Activated CD4-positive, CD25-positive, alpha-beta regulatory T cell treated with anti-CD3 and anti-CD28 coated beads, Interleukin-2, amount 50 U/mL, for 24 hours (primary cell): ENCODE measurements at places on chromosomes 6 and 20.

DNA sequence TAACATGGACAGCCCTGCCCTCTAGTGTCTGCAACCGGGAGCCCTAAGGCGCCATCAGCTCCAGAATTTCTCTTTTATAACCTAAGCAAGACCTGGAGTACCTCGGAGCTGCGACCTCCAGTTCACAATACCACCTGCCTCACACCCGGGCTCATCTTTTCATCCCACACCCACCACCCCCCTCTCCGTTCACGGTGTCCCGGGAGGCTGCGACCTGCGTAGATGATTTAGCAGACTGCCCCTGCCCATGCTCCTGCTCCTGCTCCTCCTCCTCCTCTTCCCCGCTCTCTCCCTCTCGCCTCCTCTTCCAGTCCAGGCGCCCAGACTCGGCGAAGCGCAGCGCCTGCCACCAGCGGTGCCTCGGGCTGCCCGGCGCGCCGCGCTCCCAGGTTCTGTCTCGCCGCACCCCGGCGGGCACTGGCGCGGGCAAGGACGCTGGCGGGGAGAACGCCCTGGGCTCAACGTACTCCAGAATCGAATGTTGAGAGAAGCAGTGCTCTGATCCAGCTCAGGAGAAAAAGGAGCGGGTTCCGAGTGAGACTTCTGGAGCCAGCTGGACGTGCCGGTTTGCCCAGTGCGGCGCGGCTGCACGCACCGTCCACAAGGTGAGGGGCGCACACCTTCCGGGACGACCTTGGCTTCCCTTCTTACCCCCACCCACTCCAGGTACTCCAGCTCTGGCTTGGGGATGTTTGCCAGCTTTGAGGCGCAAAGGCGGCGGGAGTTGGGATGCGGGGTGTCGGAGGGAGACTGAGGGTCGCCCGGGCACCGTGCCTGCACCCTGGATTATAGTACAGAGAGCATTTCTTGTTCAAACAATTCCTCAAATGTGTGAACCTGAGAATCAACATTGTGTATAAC lies at the start of gene HTR1E:
TSS of gene HTR1E (plus strand) at position 310 of the 861 bp plus-strand sequence. CDS start 77,807 bp downstream, outside the sequence.
- no peak for ATAC-seq

- no peak for ATAC-seq
Measured at GRCh38 chr6:116468293-116468692, 7.1 kb downstream of the CALHM6 start.

DNA sequence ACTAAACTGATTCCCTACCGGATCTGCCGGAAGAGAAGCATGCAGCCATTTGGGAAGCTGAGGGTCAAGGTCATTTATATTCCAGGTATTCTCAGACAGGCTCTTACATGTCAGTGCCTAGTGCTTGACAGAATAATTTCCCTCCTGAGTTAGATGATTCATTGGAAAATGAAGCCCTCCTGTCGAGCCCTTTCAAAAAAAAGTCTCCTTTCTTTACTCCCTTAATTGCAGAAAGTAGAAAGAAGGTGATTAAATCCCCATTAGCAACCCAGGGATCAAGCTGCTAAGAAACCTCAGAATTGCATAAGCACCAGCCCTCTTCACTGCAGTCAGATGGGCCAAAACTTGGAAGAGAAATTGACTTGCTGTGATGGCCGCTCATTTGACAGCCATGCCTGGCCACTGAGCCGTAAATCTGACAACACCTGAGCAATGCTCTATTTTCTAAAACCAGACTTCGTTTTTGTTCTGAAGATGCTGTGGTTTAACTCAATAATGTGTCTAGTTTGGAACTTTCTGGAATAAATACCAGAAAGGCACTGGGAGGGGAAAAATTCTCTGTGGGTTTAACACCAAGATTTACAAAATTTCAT lies 61.0 kb upstream of the ARMH2 start:
- ATAC-seq, result no peak

DNA sequence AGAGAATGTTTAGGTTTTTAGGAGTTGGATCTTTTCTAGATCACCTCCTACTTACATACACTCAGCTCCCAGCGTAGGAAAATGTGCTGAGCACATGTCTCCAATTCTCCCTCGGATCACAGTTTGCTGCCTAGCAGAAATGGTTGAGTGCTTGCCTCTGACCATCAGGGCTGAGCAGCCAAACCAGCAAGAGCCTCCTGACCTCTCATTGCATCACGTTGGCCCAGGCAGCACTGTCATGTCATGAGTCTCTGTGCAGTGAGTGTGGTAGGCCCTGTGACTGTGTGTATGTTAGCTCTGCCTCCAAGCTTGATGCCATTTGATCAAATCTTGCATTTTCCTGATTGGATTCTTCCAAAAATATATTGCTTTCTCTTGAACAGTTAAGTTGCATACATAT lies 112.0 kb downstream of the LRRC1 start:
- no peak for ATAC-seq

GRCh38 chr6:72702421-72702820 lies 80.6 kb downstream of the KCNQ5 start:
- no peak for ATAC-seq

- no peak for ATAC-seq
Measured at GRCh38 chr6:167833396-167833763, 6.7 kb downstream of the AFDN start.

GRCh38 chr6:144069506-144069905 lies 25.9 kb downstream of the SF3B5 start:
- ATAC-seq, result no peak

GRCh38 chr6:77825204-77825603 lies 172.4 kb downstream of the MEI4 start:
- no peak for ATAC-seq

DNA sequence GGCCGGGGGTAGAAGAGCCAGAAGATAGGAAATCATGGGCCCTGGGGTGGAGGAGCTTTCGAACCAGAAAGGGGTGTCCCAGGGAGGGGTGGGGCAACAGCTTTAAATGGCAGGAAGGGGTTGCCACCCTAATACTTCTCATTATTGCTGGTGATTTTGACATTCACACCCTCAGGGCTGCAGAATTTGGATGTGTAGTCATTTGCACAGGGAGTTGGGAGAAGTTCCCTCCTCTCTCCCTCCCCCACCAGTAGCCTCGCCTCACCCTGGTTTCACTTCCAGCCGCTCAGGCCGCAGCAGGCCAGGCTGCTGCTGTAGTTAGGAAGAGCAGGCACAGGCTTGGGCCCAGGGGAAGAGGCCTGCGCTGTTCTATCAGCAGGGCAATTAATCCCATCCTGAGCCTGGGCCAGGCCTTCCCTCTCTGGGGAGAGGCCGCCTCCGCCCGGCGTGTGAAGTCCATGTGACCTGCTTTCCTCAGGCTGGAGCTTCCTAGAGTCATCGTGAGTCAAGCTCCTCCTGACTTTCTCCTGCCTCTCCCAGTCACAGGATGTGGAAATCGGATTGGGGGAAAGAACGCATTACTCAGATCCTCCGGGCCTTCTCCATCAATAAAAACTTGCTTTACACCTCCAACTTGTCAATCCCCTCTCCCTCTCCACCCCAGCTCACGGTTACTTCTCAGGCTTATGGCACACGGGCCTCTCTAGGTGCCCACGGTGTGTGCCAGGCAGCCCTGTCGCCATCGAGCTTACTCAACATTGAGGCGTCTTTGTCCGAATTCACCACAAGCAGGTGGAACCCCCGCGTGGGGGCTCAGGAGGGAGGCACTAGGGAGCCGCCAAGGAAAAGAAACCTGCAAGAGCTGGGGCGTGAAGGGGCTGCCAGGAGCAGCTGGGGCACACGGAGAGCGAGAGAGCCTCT lies 7.8 kb downstream of the ADTRP start:
- ATAC-seq, result no peak

DNA sequence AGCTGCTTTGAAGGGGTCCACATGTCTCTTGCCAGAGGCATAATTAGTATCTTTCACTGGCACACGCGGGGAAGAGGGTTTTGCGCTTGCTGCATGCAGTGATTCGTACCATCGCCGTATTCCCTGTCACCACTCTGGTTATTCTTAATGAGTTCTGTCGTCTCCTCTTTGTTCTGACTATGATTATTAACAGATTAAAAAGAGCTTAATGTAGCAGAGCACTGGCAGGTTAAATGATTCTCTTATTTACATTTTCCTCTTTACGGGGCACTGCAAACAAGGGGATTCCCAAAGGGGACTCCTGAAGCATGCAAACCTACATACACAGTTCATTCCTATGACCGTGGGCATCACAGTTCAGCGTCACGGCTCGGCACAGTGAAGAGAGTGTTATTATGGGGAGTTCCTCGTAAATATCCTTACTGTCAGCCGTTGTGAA lies 204.8 kb downstream of the DTNBP1 start:
- no peak for ATAC-seq

- ATAC-seq, result no peak
Measured at GRCh38 chr6:121965739-121966138, 433.7 kb upstream of the HSF2 start.

DNA sequence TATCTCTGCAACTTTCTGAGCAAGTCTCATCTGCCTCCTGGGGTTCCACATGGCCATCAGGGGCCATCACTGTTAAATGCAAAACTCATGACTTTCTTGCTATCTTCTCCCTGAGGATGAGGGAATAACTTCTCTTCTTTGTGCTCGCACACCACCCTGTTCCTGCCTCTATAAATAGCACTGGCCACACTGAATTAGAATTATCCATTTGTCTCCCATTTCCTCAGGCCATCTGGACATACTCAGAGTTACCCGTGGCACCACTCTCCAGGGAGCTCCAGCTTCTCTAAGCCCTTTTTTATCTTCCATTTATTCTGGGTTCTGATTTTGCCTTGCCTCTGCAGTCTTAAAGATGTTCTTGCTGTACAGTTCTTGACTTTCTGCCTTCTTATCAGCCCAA lies 72.8 kb upstream of the ECI2 start:
- no peak for ATAC-seq

DNA sequence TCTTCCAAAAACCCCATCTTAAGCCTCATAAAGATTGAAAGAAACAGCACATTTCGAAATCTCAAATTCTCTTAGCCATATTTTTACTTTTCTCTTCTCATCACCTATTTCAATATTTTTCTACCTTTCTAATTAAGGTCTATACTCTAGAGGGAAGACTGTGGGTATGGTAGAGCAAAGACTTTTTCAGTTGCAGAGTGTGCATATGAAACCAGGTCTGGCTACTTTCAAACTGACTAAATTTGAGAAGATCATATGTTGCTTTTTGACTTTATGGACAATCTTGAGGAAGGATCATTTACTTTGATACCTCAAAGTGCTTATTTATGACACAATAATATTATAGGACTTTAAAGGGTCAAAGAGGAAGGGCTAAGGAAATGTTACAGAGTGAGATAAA lies 20.7 kb downstream of the FILIP1 start:
- no peak for ATAC-seq

- ATAC-seq, result peak; percentile 81
Measured at GRCh38 chr20:32945710-32946221, 58.5 kb downstream of the SUN5 start.

- ATAC-seq, result no peak
Measured at GRCh38 chr6:39037082-39037508, 11.5 kb upstream of the GLP1R start.
